ENCODE measurements at places on chromosomes 4 and X.

DNA sequence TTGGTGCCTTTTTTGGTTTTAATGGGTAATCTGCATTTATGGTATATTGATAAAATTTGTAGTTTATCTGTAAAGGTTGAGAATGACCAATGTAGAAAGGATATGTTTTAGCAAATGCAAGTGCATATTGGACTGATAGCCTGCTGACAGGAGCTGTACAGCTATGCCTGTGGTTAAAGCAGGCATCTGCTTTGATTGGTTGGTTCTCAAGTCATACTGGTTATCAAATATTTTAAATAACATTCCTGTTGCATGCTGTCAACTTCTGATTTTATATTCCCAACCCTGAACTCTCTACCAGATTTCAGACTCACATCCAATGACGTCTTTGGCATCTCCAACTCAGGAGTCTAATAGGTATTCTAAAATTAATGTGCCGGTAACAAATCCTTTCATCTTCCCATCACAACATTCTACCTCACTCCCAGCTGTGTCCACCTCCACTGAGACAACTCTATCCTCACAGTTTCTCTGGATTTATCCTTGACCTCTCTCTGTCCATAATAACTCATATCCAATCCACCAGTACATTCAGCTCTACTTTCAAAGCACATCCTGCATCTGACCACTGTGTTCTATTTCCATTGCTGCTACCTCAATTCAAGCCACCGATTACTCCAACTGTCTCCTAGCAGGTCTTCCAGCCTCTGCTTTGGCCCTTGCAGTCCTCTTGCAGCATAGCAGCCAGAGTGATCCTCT is 125.7 kb downstream of the CAMK2D start:
- DNase-seq: no peak

- DNase-seq: no peak
Observed at GRCh38 chrX:11755724-11756123, 2.3 kb upstream of the MSL3 start.

DNA sequence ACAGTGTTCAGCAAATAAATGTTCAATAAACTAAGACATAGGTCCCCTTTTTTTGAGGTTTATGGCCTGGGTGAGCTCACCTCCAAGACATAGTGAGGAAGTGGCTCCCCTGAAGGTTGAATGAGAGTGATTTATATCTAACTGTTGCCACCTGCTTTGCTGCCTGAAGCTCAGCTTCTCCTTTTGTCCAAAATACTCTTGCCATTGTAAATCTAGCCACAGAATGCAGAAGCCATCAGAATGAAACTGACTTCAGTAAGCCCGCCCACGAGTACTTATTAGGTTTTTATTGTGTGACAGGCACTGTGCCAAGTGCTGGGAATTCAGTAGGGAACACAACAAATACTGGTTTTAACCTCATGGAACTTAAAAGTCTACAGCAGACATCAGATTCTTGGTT is 18.0 kb downstream of the SPINK2 start:
- no peak for DNase-seq

DNA sequence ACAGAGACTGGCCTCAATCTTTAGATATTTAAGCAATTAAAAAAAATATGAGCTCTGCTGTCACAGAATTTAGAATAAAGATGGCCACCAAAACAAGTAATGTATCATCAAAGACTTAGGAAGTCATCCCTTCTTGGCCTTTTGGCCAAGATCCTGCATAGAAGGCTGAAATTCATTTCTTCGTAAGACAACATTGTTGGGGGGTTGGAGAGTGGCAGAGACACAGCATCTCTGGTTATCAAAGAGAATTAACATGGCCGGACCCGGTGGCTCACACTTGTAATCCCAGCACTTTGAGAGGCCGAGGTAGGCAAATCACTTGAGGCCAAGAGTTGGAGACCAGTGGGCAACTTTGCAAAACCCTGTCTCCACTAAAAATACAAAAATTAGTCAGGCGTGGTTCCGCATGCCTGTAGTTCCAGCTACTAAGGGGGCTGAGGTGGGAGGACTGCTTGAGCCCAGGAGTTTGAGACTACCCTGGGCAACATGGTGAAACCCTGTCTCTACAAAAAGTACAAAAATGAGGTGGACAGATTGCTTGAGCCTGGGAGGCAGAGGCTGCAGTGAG is 4.0 kb downstream of the PPM1K start:
- DNase-seq: no peak

DNA sequence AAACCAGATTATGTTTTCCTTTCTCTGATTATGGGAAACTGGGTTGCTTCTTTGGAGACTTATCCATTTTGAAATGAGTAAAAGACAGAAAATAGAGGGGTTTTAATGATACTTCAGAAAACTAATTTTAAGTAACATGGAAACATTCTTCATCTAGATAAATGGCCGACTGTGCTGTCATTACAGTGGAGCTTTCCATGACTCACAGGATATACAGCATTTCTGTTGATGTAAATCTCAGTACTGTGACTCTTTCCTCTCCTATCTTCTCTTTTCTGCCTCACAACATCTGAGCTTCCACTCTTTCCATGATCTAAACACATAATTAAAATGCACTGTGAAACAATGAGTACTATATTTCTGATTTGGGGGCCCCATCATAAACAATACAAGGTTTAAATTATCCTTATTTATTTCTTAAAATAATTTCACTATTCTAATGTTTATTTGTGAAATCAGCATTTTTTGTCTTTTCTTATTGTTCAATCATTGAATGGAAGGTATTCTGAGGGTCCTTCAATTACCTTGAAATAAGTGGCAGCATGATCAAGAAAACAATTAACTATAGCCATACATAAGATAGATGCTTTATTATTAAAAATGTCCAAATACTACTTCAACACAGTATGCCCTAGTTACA is 19.3 kb downstream of the SEC24D start:
- DNase-seq: no peak

GRCh38 chr4:146960634-146961033 is 15.0 kb upstream of the TTC29 start:
- DNase-seq: no peak

DNA sequence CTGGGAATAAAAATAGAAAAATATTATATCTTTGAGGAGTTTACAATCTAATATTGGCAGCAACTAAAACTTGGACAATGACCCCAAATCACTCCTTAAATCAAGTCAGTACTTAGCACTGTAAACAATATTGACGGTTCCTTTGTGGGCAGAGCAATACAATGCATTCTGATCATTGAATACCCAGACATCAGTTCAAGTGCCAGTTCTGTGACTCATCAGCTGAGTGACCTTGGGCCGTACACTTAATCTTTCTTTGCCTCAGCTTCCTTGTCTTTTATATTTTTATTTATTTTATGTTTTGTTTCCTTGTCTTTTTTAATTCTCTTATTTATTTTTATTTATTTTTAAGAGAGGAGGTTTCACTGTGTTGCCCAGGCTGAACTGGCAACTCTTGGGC is 112.2 kb upstream of the ANXA3 start:
- no peak for DNase-seq

All from stimulated activated CD4-positive, alpha-beta T cell treated with anti-CD3 and anti-CD28 coated beads, Interleukin-1b, Interleukin-23, amount 100 ng/mL, for 4 hours (primary cell).